ENCODE measurements at places on chromosomes 7 and 10.

- DNase-seq = no peak
Observed at GRCh38 chr7:981793-982510, 1.0 kb upstream of the CYP2W1 start.

DNA sequence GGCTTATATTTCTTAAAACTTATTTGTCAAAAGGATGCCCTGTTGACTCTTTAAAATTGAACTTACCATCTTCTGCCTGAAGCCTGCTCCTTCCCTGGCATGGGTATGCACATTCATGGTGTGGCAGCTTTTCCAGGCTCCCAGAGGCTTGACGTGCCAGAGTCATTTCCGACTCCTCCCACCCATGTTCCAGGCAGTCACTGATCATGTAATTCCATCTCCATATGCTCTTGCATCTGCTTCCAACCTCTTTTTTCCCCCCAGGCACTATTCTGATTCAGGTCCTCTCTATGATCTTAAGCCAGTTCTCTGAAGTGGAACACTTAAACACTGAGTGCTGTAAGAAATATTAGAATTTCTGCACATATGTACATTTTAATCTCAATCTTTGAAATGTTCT, 82.2 kb downstream of the CFAP58 start:
- DNase-seq = peak; percentile 79

DNA sequence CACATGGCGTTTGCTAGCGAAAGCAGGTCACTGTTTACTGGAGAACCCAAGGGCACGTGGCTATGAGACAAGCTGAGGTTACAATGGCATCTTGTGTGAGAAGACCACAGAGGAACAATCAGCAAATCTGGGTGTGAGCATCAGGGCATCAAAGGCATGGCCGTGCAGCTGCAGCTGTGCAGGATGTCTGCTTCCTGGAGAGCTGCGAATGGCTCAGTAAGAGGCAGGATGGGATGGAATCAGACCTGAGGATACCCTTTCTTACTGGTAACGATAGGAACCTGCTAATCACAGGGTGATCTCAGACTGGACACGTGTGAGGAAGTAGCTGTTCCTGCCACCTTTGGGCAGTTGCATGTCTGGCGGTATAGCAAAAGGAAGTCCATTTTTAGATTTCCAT, 119.5 kb downstream of the RNF216 start:
- DNase-seq = no peak

- no peak for DNase-seq
Observed at GRCh38 chr10:3406556-3406955, 234.0 kb upstream of the PITRM1 start.

- DNase-seq = no peak
Observed at GRCh38 chr7:787332-788240, 44.7 kb upstream of the SUN1 start.

GRCh38 chr7:149005427-149006344, 22.6 kb downstream of the PDIA4 start:
- DNase-seq = peak; percentile 86

- no peak for DNase-seq
Observed at GRCh38 chr10:25483999-25484398, 309.2 kb downstream of the GPR158 start.

GRCh38 chr10:77350711-77351119, 286.9 kb downstream of the KCNMA1 start:
- DNase-seq = peak; percentile 95

GRCh38 chr10:9189448-9189847, 1135.0 kb downstream of the GATA3 start:
- DNase-seq = no peak

- DNase-seq = no peak
Observed at GRCh38 chr7:103597606-103598005, 151.6 kb upstream of the SLC26A5 start.

- DNase-seq = no peak
Observed at GRCh38 chr7:96427143-96427542, 105.2 kb upstream of the SLC25A13 start.

GRCh38 chr10:22500656-22501340, 155.5 kb downstream of the SPAG6 start:
- DNase-seq = peak; percentile 12

GRCh38 chr10:89861584-89862301, 160.4 kb downstream of the KIF20B start:
- DNase-seq = peak; percentile 55

- no peak for DNase-seq
Observed at GRCh38 chr10:69335063-69335587, 56.8 kb downstream of the HK1 start.

- no peak for DNase-seq
Observed at GRCh38 chr7:150728011-150728410, 9.2 kb upstream of the GIMAP5 start.

DNA sequence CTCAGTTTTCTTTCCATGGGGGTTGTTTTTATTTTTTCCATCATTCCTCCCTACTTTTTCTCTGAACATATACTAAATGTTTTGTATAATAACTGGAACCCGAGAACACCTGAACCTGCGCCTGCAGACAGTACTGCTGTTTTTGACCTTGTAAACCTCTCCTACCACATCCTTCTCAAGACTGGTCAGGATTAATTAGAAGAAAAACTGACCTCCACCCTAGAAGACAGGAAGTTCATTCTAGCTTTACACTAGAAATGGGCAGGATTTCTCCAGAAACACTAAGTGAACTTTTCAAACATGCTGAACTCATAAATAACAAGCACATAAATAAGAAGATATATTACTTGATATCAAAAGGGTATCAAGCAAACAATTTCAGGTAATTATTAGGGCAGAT, 751 bp upstream of the HYCC1 start:
- no peak for DNase-seq

GRCh38 chr10:35545878-35546590, 59.1 kb upstream of the GJD4 start:
- peak; percentile 20 for DNase-seq

DNA sequence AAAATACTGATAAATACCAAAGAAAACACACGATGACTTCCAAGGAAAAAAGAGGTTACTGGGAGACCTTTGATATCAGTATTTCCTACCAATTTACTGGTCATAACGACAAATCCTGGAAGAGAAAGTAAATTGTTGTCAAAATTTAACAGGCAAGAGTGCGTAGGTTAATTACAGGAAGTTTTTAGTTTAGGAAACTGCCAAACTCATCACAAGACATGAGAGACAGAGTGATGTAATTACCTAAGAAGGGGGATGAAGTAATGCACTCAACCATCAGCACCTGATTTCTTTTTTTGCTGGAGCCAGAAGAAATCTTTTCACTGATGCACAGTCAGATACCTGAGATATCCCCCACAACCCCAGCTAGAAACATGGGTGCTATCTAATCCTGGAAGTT, 16.8 kb downstream of the MACC1 start:
- no peak for DNase-seq

DNA sequence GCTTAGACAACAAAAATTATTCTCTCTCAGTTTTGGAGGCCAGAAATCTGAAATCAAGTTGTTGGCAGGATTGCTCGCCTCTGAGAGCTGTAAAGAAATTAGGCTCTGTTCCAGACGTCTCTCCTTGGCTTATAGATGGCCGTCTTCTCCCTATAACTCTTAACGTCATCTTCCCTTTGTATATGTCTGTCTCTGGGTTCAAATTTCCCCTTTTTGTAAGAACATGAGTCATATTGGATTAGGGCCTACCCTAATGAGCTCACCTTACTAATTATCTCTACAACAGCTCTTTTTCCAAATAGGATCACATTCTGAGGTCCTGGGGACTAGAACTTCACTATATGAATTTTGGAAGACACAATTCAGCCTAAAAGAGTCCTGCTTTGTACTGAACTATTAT, 22.4 kb downstream of the GALNTL5 start:
- DNase-seq = no peak

- peak; percentile 93 for DNase-seq
Observed at GRCh38 chr10:47311932-47312662, 10.2 kb upstream of the GDF2 start.

- no peak for DNase-seq
Observed at GRCh38 chr7:2171855-2172254, 60.9 kb downstream of the MAD1L1 start.

DNA sequence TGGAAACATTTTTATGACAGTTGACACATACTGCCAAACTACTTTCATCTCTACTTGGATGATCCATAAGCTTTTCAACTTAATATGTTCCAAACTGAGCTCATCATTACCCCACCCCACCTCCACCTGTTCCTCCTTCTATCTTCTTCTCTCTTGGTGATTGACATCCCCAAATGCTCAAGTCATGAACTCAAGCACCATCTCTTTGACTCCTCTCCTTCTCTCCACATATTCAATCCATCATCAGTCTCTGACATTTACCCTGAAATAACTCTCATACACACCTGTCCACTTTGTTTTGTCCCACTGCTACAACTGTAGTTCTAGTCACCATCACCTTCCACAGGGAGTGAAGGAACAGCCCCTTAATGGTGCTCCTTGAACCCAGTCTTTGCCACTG, 43.3 kb downstream of the SGCE start:
- no peak for DNase-seq

DNA sequence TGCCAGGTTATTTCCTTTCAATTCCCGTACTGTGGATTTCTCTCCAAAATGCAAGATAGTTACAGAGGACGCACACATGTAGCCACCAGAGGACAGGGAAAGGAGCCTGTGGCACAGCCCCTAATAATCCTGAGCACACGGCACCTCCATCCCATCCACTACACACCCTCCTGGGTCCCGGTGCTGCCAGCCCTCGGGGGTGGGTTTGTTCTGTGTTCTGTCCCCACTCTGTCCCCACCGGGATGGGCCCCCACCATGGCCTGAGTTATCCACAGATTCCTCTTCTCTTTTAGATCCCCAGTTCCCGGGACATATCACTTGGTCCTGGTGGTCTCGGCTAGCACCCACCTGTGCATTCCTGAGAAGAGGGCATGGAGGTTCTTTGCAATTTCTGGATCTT, 196.9 kb upstream of the PPP2R2D start:
- no peak for DNase-seq

- no peak for DNase-seq
Observed at GRCh38 chr7:84277628-84278224, 83.1 kb upstream of the SEMA3A start.

- DNase-seq = no peak
Observed at GRCh38 chr7:10874666-10875065, 99.0 kb upstream of the PHF14 start.

DNA sequence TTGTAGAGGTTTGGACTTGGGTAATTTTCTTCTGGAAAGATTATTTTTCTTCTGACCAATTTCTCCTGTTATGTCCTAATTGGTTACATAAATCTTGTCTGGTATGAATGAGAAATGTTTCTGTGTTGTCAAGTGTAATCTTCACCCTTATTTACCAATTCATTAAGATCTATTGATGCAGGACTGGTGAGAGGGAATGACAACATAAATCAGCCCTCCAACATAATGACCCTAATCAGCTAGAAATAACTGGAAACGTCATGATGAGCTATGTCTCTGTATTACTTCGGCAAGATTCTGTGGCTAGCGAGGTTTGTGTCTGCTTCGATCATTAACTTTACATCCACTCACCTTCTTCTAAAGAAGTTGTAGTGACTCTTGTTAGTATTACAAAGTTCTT, 3.5 kb downstream of the FOXP2 start:
- DNase-seq = no peak

GRCh38 chr10:8060010-8060703, 5.7 kb downstream of the GATA3 start:
- peak; percentile 42 for DNase-seq

DNA sequence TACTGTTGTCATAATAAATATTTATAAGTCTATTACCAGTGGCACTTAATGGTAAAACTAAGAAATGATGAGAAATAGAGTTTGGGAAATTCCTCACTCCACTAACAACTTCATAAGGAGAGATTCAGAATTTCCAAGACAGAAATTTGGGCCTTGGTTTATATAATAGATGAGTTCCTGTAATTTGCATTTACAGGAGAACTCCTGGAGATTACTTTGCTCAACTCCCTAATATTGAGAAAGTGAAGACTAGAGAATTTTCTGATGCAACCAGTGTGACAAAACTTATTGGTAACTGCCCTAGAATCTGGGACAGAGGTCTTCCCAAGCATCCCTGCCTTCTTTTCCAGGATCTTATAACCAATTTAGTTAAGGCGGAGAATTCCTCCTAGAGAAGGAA, 49.1 kb upstream of the GSAP start:
- no peak for DNase-seq

- DNase-seq = no peak
Observed at GRCh38 chr7:111094419-111094818, 3.5 kb downstream of the LRRN3 start.

- no peak for DNase-seq
Observed at GRCh38 chr10:95304463-95304862, 13.7 kb upstream of the PDLIM1 start.

GRCh38 chr10:24802378-24802777, 78.7 kb upstream of the ARHGAP21 start:
- DNase-seq = no peak

- DNase-seq = no peak
Observed at GRCh38 chr7:27501001-27501400, 161.7 kb downstream of the HIBADH start.

DNA sequence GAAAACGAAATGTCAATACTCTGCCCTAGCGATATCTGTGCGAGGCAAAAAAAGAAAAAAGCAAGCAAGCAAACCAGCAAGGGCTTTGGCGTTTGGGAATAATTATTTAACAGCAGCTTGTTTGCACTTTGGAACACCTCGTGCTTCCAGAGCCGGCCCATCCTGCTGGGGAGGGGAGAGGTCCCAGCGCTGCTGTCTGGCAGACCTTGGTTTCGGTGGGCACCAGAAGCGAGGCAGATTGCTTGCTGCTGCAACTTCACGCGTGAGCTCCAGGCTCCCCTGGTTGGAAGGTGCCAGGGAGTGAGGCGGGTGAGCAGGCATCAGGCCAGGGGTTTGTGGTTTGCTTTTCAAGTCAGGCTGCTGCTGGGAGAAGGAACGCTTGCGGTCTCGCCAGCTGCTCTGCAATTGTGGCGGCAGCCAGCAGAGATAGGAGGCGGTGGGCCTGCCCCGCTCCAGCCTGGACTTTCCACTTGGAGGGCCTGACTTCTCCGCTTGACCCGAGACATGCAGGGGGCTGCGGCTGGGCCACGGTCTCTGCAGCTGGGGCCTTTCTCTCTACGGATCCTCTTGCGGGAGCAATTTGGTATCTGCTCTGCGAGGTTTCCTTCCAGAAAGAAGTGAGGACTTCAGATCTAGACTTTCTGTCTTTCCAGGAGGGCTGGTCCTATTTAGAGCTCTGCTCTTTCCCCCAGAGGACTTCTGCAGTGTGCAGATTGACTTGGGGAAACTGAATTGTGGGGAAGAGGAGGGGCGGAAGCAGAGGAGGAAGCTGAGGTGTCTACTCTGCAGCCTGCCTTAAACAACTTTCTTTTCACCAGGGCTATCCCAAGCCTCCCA, 131.4 kb downstream of the PRPF18 start:
- DNase-seq = peak; percentile 90

- peak; percentile 66 for DNase-seq
Observed at GRCh38 chr10:67306588-67307205, 380.9 kb downstream of the LRRTM3 start.

GRCh38 chr10:112471878-112472487, 25.0 kb downstream of the VTI1A start:
- peak; percentile 73 for DNase-seq
